ENCODE measurements at places on chromosomes 3 and 15. TPM values are rescaled to one million over a fixed set of nuclear protein-coding genes. Genes with fewer than 3 reads are reported as not detected.

- H3K36me3 ChIP-seq, result no peaks in the 10 kb centered on the region
- H3K27me3 ChIP-seq, result no peaks in the 10 kb centered on the region
- no peak for DNase-seq
- no peak overlapping the region for H3K27ac ChIP-seq
- peaks cover 12% of the 10 kb centered on the region for H3K4me1 ChIP-seq
Measured at GRCh38 chr3:5011555-5012256, 32.5 kb downstream of the BHLHE40 start.

GRCh38 chr15:93362821-93363220, 273.8 kb upstream of the RGMA start:
- H3K4me3 ChIP-seq, result no peak overlapping the region
- no peak overlapping the region for H3K27ac ChIP-seq
- H3K4me1 ChIP-seq, result no peaks in the 10 kb centered on the region
- DNase-seq, result no peak
- H3K27me3 ChIP-seq, result no peaks in the 10 kb centered on the region
- H3K36me3 ChIP-seq, result no peaks in the 10 kb centered on the region

- H3K4me3 ChIP-seq, result no peak overlapping the region
- DNase-seq, result no peak
- no peaks in the 10 kb centered on the region for H3K27me3 ChIP-seq
- no peak overlapping the region for H3K27ac ChIP-seq
Measured at GRCh38 chr3:170863816-170864215, 6.2 kb downstream of the RPL22L1 start.

- H3K4me1 ChIP-seq, result no peaks in the 10 kb centered on the region
- no peak overlapping the region for H3K4me3 ChIP-seq
- no peak overlapping the region for H3K27ac ChIP-seq
Measured at GRCh38 chr15:66655511-66655910, 46.5 kb upstream of the SMAD6 start.

DNA sequence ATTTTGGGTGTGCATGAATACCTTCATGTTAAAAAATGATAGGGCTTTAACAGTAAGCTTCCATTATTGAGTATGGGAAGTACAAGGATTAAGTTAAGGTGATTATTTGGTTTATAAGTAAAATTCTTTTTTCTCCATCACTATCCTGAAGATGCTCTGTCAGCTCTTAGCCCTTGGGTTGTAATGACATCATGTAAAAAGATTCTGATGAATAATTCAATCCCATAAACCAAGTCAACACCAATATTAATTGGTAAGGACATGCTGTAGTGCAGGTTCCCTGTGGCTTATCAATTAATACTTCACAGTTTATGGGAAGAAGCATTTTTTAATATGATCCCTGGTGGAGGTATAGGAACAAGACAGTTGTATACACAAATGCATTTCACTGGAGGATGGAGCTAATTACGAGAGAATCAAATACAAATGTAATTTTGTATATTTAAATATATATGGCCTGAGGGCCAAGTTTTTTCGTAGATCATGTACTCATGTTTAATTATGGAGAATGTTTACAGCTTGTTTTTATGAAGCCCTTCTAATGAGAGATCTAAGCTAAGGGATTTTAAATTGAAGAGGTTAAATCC, 87.6 kb downstream of the SLC49A4 start:
- no peak for DNase-seq
- H3K27ac ChIP-seq, result no peak overlapping the region
- no peaks in the 10 kb centered on the region for H3K4me1 ChIP-seq
- H3K4me3 ChIP-seq, result no peak overlapping the region
- no peaks in the 10 kb centered on the region for H3K27me3 ChIP-seq

DNA sequence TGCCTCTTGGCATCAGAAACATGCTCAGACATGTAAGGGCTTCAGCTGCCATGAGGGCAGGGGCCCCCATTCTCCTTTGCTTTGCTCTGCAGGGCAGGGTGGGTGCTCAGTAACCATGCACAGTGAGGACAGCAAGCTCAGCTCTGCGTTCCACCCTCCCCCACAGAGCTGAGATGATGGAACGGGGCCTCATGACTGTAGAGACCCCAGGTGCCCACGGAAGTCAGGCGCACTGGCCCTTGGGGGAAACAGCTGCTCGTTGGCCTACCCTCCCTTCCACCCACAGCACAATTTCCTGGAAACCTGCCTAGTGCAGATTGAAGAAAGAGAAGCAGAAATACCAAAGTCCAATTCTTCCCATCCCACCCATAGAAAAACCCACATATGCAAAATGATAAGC, 10.5 kb downstream of the CTXND1 start:
- no peak overlapping the region for H3K4me3 ChIP-seq
- DNase-seq, result no peak
- no peaks in the 10 kb centered on the region for H3K36me3 ChIP-seq
- H3K27ac ChIP-seq, result no peak overlapping the region
- peaks cover 54% of the 10 kb centered on the region for H3K27me3 ChIP-seq
- no peaks in the 10 kb centered on the region for H3K4me1 ChIP-seq

GRCh38 chr3:37229740-37230139, 55.4 kb upstream of the LRRFIP2 start:
- H3K36me3 ChIP-seq, result no peaks in the 10 kb centered on the region
- H3K27me3 ChIP-seq, result peaks cover 15% of the 10 kb centered on the region
- no peak overlapping the region for H3K27ac ChIP-seq
- no peaks in the 10 kb centered on the region for H3K4me1 ChIP-seq
- DNase-seq, result no peak

- H3K27ac ChIP-seq, result no peak overlapping the region
- no peaks in the 10 kb centered on the region for H3K36me3 ChIP-seq
- H3K27me3 ChIP-seq, result no peaks in the 10 kb centered on the region
Measured at GRCh38 chr3:148759430-148759829, 61.7 kb downstream of the AGTR1 start.

DNA sequence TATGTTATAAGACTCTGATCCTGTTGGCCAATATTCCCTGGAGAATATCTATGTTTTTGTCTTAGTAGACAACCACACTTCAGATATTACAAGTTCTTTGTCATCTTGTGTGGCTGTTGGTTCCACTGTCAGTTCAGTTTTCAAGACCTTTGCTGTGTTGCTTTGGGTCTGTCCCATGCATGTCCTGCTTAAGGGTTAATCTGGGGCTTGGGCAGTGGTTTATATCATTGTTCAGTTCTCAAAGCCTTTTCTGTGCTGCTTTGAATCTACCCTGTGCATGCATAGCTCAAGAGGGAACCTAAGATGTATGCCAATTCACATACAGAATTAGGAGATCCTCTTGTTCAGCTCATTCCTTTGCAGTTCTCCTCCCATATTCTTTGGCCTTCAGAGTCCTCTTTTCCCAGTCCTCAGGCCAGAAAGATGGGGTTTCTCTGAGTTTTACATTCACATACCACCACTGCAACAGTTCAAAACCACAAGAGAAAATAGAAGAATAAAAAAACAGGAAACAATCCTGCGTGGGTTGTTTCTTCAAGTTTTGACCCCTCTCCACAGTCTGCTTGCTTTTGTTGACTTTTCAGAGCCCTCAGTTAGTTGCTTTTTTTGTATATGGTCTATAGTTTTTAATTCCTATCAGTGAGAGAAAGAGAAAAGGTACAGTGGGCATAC, 21.6 kb downstream of the BUB1B start:
- H3K4me1 ChIP-seq, result no peaks in the 10 kb centered on the region
- H3K27ac ChIP-seq, result no peak overlapping the region
- no peak for DNase-seq
- H3K36me3 ChIP-seq, result 0 out of 2 replicates have a peak, but pooled peaks cover 1% of the 10 kb centered on the region
- H3K4me3 ChIP-seq, result no peak overlapping the region

DNA sequence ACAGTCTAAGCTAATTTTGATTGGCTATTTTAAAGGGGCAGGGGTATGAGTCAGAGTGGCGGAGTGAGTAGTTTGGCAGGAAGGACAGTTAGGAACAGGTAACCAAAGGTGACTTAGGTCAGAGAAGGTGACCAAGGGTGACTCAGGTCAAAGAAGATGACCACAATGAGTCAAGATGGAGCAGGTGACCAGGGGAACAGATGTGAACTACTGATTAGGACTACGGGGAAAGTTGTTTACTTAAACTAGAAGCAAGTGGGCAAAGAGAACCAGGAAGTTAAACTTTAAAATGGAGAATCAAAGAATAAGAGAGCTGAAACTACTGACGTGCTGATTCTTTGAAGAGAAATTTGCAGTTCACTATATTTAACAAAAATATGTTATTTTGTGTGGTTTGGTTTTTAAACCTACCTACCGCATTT, 14.1 kb upstream of the CA12 start:
- no peak for DNase-seq
- H3K27me3 ChIP-seq, result 0 out of 2 replicates have a peak, but pooled peaks cover 4% of the 10 kb centered on the region
- no peak overlapping the region for H3K27ac ChIP-seq
- no peak overlapping the region for H3K4me3 ChIP-seq

DNA sequence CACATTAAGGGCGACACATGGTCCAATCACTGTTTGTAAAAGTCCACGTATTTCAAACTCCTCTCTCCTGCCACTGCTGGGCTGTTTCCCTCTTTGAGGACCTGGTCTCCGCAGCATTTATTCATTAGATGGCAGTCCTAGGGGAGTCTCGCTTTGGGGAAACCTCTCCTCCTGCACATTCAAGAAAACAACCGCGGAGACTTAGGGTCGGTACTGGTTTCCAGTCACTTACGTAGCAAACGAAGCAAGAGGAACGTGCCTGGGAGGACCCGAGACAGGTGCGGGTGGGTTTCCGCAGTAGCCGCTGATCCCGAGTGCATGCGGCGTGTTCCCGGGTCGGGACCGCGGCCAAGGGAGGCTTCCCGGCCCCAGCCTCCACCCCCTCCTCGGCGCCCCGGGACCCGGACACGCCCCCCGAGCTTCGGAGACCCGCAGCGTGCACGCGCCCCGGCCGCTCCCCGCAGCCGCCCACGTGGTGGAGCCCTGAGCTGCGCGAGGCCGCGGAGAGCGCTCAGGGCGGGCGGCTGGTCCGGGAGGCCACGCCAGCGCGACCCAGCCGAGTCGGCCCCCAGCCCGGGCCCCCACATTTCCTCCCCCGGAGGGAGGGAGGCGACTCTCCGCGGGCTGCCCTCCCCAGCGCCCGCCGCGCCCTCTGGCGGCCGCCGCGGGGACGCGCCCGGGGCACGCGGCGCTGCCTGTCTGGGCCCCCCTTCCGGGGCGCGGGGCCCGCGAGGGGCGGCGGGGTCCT, 1.1 kb upstream of the IGF1R start:
- H3K4me3 ChIP-seq, result peak overlapping the region; percentile 85
- peak; percentile 43 for DNase-seq
- H3K36me3 ChIP-seq, result no peaks in the 10 kb centered on the region
- H3K4me1 ChIP-seq, result no peaks in the 10 kb centered on the region
- H3K27me3 ChIP-seq, result peaks cover 23% of the 10 kb centered on the region

- DNase-seq, result no peak
- H3K4me1 ChIP-seq, result no peaks in the 10 kb centered on the region
- H3K36me3 ChIP-seq, result peaks cover 42% of the 10 kb centered on the region
- no peak overlapping the region for H3K4me3 ChIP-seq
- no peak overlapping the region for H3K27ac ChIP-seq
- no peaks in the 10 kb centered on the region for H3K27me3 ChIP-seq
Measured at GRCh38 chr15:76258460-76258859, 52.8 kb downstream of the ETFA start.

GRCh38 chr3:188798556-188799145, 373.1 kb upstream of the TPRG1 start:
- no peak overlapping the region for H3K27ac ChIP-seq
- H3K4me3 ChIP-seq, result no peak overlapping the region
- H3K36me3 ChIP-seq, result 0 out of 2 replicates have a peak, but pooled peaks cover 1% of the 10 kb centered on the region
- peaks cover 13% of the 10 kb centered on the region for H3K4me1 ChIP-seq
- DNase-seq, result no peak
- no peaks in the 10 kb centered on the region for H3K27me3 ChIP-seq

DNA sequence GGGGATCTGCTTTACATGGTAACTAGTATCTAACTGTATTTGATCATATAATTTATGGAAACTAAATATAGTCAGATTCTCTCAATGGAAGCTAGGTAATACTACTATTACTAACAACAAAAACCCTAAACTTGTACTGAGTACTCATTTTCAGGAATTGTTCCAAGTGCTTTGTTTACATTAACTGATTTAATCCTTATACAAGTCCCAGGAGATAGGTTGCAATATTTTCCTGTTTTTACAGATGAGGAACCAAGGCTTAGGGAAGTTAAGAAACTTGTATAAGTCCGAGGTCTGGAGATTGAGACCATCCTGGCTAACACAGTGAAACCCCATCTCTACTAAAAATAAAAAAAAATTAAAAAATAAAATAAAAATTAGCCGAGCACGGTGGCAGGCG, 7.5 kb upstream of the MTHFS start:
- no peak overlapping the region for H3K27ac ChIP-seq
- no peaks in the 10 kb centered on the region for H3K27me3 ChIP-seq
- DNase-seq, result peak; percentile 41
- no peak overlapping the region for H3K4me3 ChIP-seq

GRCh38 chr3:122217901-122218300, 34.4 kb downstream of the CASR start:
- no peaks in the 10 kb centered on the region for H3K4me1 ChIP-seq
- no peaks in the 10 kb centered on the region for H3K36me3 ChIP-seq
- peaks cover 2% of the 10 kb centered on the region for H3K27me3 ChIP-seq
- H3K27ac ChIP-seq, result no peak overlapping the region

DNA sequence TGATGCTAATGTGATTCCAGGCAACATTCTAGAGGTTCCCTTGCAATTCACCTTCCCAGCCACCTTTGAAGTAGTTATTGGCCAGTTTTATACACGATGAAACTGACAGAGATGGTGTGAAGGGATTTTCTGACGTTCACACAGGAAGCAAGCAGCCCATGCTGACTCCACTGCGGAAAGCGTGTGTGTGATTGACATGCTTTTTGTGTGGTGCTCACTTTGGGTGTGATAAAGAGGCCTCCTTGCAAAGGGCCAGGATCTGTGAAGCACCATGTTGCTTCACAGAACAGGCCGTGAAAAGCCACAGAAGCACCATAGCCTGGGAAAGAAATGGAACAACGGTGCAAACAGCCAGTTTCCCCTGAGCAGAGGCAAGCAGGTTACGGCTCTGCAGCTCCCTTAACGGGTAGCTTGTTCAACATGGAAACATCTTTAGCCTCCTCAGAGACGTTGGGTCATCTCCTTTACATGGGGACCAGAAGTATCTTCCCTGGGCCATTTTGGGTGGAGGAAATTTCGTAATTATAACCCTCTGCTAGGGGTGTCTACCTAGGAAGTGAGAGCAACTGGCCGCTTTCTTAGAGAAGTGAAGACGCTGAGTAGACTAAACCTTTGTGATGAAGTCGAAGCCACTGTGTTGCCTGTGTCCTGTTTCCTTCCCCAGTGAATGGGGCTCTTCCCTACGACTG, 108.5 kb downstream of the APBA2 start:
- no peak overlapping the region for H3K27ac ChIP-seq
- H3K27me3 ChIP-seq, result no peaks in the 10 kb centered on the region
- peaks cover 8% of the 10 kb centered on the region for H3K4me1 ChIP-seq
- DNase-seq, result no peak
- H3K36me3 ChIP-seq, result peaks cover 5% of the 10 kb centered on the region

GRCh38 chr3:15635121-15635661, 33.6 kb downstream of the BTD start:
- H3K27me3 ChIP-seq, result no peaks in the 10 kb centered on the region
- no peaks in the 10 kb centered on the region for H3K36me3 ChIP-seq
- peak; percentile 66 for DNase-seq
- H3K27ac ChIP-seq, result peak overlapping the region; percentile 86
- no peak overlapping the region for H3K4me3 ChIP-seq

GRCh38 chr3:59321881-59322540, 272.2 kb upstream of the CFAP20DC start:
- H3K27me3 ChIP-seq, result no peaks in the 10 kb centered on the region
- H3K36me3 ChIP-seq, result no peaks in the 10 kb centered on the region
- DNase-seq, result no peak
- H3K4me3 ChIP-seq, result no peak overlapping the region

The LYZL4 gene
- total RNA-seq, result not detected

The PIF1 gene
- total RNA-seq, result 5.3 TPM

The TIMMDC1 gene
- 52.5 TPM for total RNA-seq

The CATSPER2 gene
- total RNA-seq, result 11.3 TPM

The ZNF501 gene
- total RNA-seq, result 4.7 TPM
